ENCODE measurements at places on chromosomes 3 and 15.

DNA sequence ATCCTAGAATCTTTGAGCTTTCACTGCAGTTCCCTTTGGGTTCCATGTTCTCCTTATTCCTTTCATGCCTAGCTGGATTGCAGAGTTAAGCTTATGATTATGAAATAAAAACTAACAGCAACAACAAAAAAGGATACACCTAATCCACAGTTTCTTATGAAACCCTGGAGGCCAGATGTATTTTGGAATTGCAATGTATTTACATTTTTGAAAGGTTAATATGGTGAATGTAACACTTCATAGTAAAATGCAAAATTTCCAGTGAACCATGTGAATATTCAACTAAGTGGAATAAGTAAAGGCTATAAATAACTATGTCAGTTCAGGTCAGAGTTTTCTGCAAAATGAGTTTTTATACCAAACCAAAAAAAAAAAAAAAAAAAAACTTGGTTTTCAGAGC is 65.8 kb upstream of the FLNB start:
- no peak for DNase-seq

DNA sequence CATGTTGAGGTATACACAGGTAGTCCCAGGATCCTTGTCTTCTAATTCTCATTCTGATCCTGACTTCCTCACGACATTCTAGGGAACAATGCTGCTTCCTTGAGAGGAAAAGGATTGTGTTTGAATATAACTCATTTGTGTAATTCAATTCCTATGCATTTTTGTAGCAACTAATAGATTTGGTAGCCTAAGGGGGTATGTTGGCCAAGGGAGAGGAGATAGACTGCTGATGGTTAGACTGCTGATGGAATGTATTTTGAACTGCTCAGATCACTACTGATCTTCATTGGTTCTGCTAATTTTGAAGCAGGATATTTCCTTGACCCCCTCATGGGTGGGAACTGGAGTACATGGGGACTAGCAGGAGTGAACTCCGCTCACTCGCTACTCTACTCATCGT is 39.7 kb downstream of the RAD54L2 start:
- DNase-seq: no peak

DNA sequence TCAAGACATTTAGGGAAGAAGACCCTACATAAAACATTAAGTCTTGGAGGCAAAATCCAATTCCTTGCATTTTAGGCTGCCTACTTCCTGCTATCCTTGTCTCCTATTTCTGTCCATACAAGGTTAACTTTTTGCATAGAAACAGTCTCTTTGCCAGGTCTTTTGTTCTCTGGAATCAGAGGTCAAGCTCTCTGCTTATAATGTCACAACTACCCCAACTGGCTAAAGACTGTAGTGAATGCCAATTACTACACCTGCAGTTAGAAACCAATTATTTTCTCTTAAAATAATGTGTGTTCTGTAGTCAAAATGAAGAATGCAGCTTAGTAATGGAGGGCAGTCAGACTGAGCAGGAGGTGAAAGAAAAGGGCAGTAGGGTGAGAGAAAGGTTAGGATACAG is 856.2 kb downstream of the TUSC7 start:
- DNase-seq: no peak

GRCh38 chr15:87347806-87348515 is 908.6 kb downstream of the NTRK3 start:
- no peak for DNase-seq

GRCh38 chr15:62625429-62626033 is 417.0 kb upstream of the TPM1 start:
- DNase-seq: no peak

- no peak for DNase-seq
Observed at GRCh38 chr15:69577397-69577796, 124.8 kb downstream of the RPLP1 start.
